ENCODE measurements at places on chromosomes 6 and 20.

DNA sequence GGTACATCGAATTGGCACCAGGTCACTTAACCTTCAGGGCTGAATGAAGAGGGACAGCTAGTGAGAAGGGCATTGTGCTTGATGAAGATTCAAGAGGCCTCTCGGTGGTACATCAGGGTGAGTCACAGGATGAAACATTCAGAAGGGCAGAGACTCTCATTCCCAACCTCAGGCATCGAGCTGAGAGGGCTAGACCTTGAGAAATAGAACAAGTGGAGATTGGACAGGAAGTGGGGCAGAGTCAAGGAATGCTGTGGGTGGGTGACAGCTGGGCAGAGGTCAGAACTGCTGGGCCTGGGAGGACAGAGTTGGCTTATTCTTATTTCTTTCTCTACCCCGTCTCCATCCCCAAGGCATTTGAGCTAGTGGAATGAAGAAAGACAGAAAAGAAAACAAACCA, 126.0 kb downstream of the SCML4 start:
- no peak for DNase-seq

DNA sequence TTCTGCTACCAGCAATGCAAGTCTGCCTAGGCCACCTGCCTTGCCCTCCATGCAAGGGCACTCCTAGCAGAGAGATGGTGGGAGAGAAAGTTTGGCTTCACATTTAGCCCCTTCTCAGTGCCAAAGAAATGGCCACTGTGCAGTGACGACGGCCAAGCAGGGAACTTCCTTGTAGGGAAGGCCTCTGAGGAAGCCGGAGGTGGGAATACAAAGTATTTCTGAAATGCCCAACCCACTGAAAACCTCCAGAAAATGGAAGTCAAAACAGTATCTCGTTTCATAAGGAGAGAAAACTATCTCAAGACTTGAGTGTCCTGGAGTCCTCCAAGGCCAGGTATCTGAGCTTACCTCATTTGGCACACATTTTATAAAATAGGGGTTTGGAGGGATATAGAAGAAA, 42.7 kb downstream of the JAG1 start:
- no peak for DNase-seq

- DNase-seq, result no peak
These were observed 175.0 kb upstream of the CCN2 start for GRCh38 chr6:132126150-132126549.

DNA sequence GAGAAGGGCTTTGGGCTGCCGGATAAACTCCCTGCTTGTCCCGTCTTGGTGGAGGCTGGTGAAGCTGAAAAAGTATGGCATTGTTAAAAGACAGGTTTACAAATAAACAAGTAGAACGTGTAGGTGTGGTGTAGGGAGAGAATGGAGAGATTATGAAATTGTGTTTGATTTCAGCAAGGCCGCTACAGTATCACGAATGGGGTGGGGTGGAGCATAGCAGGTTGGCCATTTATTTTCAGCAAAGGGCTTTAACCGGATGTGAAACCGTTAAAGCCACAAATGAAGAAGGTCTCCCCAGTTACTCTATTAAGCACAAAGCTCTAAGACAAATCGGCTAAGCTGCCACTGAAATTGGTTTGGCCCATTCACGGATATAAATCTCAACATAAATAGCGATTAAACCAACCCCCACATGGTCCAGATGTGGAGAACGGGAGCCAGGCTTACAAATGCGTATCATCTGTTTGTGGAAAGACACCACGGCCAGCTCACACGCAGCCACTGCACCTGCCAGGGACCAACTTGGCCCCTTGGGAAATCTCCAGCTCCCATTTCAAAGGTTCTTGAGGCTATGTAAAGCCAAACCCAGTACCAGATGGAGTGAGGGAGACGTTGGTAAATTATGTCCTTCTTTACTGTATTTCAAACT, 94.0 kb downstream of the ZMYND8 start:
- DNase-seq, result peak; percentile 69

- no peak for DNase-seq
These were observed 3.1 kb downstream of the TNF start for GRCh38 chr6:31578184-31579118.

DNA sequence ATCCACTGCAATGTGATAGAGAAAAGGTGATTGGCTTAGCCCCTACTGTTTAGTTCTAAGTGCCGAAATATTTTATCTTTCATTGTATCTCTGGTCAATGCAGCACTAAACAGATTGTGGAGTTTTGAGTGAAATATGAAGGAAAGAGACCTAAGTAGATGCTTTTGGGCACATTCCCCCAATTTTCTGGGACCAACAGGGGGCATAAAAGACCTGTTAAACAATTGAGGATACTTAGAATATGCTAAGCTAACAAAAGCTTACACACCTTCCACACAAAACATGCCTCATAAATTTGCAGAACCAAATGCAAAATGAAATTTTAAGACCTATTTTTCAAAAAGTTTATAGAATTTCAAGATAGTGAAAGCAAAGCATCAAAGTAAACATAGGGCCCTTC, 746.9 kb downstream of the TBC1D32 start:
- DNase-seq, result no peak

DNA sequence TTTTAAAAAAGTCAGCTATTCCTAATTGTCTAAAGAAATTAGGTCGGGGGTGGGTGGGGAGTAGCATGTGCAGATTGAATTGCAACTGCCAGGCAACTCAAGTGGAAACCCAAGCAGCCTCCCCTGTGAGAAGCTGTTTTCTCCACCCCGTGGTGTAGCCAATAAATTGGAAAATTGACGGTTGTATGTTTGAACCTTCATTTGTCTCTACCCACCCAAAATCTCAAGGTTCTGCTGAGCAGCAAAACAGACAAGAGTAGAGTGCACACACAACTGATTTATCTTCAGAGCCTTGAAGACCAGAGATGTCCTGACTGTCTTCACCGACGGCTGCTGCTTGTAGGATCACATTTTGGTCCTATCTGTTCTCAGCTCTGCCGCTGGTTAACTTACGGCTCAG, 88.5 kb downstream of the DTD1 start:
- no peak for DNase-seq

DNA sequence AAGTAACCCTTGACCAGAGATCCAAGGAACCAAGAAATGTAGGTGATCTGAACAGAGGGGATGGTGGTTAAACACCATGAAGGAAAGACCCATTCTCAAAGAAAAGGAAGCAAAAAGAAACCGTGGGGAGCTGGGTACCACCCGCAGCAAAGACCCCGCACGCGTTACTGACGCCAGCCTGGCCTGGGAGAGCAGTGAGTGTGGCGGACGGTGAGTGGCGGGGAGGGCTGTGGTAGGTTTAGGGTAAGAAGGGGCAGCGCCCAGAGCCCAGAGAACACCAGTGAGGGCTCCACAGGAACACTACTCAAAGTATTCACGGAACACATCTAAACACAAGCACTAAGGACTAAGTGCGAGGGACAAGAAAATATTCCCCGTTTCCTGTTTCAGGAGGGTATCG, 4.2 kb downstream of the GMEB2 start:
- DNase-seq, result no peak

- DNase-seq, result no peak
These were observed 149.5 kb downstream of the RNF144B start for GRCh38 chr6:18536591-18537055.

DNA sequence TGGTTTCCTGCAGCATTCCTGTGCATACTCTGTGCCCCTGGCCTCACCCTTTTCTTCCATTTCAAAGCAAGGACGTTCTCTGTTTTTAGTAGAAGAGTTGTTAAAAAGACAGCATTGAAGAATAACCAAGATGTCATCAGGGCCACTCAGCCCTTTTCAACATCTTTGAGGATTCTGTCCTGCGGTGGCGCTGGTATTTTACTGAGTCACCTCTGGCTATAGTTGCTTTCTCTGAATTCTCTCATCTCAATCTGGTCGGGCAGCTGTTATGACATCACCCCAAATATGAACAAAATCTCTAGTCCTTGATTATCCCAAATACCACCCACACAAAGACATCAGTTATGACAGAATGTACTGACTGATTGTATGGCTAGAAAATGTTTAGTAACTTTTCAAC, 204.2 kb downstream of the GRIK2 start:
- DNase-seq, result no peak

DNA sequence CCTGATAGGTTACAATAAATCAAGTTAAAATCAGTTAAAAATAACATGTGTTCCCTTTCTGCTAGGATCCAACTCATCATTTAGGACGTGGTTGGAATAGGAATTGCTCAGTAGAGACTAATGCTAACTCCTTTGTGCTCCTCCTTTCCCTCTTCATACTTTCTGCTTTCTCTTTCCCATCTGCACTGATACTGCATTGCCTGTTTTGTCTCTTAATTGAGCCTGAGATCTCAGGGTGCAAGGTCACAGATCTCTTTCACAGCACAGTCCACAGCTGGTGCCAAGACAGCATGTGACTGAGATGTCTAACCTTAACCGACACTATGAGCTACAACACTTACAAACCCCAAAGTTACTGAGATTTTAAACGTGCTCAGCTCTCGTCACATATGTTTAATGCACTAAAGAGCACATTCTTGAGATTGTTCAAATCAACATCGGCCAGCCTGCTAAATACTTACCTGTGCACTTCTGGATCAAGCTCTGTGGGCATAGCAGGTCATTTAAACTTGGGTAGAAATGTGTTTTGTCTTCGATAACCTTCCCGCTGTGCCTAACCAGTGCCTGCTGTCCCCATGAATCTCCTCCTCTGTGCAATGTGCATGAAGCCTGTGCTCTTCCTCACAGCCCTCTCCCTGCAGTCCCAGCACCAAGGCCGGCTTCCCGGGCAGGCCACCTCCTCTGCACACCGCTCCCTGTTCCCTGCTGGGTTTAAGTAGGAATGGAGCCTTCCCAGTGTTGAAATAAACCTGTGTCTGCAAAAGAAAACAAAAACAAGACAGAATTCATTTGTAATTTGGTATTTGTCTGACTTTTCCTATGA, 39.6 kb upstream of the AFDN start:
- no peak for DNase-seq

- DNase-seq, result no peak
These were observed 18.3 kb upstream of the FAM162B start for GRCh38 chr6:116783852-116784251.

Data from GM13976 (cell line).